Sigmoid colon (tissue), 7 donors: ENCODE measurements at places on chromosomes 5 and 9.

DNA sequence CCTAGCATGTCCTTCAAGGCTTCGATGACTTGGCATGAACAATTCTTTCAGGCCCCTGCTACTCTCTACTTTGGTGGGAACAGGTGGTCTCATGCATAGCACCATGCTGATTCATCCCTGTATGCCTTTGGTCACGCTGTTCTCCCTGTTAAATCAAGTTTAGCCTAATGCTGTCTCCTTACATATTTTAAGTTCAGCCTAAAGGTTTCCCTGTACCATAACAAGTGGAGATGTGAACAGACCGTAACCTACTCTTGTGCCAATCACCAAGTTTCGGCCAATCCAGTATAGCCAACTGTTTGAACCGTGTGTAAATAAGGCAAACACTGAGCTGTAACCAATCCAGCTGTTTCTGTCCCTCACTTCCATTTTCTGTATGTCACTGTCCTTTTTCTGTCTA is 8.0 kb downstream of the GAS1 start:
- no peak for DNase-seq

- no peak for DNase-seq
Measured at GRCh38 chr9:133368249-133368881, 7.5 kb downstream of the SURF4 start.

GRCh38 chr5:122390694-122391093 is 78.7 kb downstream of the SNCAIP start:
- no peak for DNase-seq

GRCh38 chr9:129258124-129258822 is 80.2 kb upstream of the IER5L start:
- peak; percentile 95 for DNase-seq

- DNase-seq: no peak
Measured at GRCh38 chr5:143170104-143170503, 233.4 kb downstream of the NR3C1 start.

DNA sequence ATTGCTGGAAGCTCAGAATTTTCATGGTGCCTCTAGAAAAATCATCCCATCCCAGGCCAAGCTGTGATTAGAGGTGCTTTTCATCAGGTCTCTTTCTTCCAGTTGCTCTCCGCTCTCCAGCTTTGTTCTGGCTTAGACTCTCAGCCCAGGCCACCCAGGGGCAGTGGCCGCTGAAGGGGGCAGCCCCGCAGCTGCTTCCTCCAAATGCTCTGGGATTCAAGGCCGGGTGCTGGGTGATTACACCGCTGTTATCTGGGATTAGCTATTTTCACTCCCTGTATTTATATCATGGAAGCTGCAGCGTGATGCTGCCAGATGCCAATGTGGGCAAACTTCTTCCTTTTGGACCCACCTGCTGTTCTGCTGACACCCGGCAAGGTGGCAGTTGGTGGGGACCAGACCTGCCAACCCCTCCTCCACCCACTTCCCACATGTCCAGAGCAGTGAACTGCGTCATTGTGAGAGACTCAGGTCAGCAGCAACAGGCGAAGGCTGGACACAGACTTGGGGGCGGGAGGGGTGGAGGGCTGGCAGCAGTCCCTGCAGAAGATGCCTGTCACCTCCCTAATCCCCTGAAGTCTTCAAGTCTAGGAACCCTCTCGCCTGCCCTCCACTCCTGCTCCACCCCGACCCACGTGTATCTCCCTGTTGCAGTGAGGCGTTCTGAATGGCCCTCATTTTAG is 33.9 kb upstream of the NKX2-5 start:
- DNase-seq: no peak

DNA sequence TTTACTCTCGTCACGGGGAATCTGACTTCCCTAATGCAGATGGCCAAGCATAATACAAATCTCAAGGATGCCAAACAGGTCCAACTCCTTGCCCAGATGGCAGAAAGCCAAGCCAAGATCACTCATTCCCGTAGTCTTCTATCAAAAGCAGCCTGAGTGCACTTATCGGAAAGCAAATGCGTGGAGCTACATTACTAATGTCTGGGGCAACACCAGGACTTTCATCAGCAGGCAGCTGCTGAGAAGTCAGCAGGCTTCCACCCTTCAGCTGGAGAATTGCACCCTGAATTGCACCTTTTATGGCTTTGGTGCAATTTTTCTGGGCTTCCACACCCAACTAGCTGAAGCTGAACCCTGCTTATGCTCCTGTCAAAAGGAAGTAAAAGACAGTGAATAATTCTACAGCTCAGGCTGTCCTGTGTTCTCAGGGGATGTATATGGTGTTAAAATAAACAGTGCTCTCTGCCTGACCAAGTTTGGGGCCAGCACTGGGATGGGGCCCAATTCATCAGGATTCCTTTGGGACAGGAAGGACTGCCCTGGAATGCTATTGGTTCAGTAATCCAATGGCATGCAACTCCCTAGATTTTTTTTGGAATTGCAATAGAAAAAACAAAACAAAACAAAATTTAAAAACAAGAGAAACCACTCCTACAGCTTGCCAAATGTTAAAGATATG is 92.6 kb downstream of the DPYSL3 start:
- DNase-seq: peak; percentile 75

- DNase-seq: no peak
Measured at GRCh38 chr9:77680581-77680980, 32.5 kb upstream of the GNA14 start.

GRCh38 chr9:99231711-99232110 is 9.6 kb downstream of the SEC61B start:
- no peak for DNase-seq

- no peak for DNase-seq
Measured at GRCh38 chr5:40984884-40985283, 75.6 kb downstream of the C7 start.

DNA sequence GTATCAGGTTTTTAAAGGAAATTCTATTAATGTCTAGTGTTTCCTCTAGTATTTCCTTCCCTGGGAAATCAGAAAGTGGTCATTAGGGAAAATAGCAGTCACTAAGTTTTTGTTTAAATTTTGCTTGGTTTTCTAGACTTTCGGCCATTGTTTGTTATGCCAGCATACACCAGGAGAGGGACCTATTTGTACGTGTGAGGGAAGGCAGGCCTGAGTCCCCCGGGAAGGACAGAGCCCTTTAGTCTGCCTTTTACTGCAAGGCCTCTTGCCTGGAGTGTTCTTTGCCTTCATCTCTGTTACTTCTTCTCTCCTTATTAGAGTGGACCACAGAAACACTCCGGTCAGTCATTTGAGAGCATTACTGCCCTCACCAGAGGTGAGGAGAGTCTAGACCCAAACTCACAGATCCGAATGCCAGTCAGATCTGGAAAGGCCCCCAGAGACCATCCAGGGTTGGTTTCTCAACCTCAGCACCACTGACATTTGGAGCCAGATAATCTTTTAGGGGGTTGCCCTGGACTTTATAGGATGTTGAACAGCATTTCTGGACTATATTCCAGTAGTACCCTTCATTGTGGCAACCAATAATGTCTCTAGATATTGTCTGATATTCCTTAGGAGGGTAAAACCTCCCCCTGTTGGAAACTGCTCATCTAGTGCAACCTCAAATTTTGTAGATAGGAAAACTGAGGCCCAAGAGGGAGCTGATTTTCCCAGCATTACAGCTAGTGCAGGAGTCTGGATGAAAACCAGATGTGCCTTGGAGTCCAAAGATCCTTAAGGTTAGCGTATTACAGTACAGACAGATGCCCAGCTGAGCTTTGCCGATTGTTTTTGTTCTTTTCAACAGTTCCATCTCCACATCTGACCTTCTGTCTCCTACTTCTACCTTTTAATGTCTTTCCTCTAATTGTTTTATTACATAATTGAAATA is 93.0 kb upstream of the NIPAL4 start:
- peak; percentile 82 for DNase-seq

GRCh38 chr5:38831117-38831516 is 14.7 kb upstream of the OSMR start:
- DNase-seq: no peak

DNA sequence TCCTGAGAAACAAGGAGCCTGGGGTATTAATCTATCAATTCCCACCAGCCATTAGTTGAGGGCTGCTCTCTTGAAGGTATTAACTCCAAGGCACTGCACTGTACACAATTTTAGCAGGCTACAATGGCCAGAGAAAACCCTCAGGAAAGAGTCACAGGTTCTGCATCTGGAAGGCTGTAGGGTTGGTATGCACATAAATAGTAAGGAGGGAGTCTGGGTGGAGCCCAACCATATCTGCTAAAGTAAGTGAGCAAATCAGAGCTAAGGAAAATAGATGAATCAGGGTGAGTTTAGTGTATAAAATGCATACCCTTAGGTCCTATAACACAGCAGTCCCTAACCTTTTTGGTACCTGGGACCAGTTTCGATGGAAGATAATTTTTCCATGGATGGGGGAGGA is 18.2 kb downstream of the TMEM215 start:
- DNase-seq: no peak

GRCh38 chr9:29981013-29981412 is 2403.4 kb upstream of the ACO1 start:
- no peak for DNase-seq
